Ecto neural progenitor cell (in vitro differentiated cells): ENCODE measurements at places on chromosomes 1 and 21.

- no peak for DNase-seq
These were observed 5.4 kb upstream of the IGSF8 start for GRCh38 chr1:160103658-160104408.

GRCh38 chr1:71462247-71462646 lies 381.4 kb upstream of the ZRANB2 start:
- no peak for DNase-seq

- no peak for DNase-seq
These were observed 25.1 kb downstream of the RRP1 start for GRCh38 chr21:43814215-43815106.

DNA sequence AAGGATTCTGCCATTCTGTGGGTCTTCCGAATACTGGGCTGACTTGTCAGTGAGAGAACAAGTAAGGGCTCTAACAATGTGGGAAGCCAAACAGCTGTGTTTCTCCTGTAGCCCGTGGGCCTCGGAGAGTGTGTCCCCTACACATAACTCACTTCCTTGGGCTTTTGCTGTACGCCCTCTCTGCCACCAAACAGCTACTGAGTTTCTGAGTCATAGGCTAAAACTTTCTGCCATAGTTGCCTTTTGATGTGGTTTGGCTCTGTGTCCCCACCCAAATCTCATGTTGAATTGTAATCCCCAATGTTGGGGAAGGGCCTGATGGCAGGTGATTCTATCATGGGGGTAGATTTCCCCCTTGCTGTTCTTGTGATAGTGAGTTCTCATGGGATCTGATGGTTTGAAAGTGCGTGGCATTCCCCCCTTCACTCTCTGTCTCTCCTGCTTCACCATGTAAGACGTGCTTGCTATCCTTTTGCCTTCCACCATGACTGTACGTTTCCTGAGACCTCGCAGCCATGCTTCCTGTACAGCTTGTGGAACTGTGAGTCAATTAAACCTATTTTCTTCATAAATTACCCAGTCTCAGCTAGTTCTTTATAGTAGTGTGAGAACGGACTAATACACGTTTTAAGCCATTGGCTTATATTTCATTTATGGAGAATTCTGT lies 194.8 kb upstream of the HMCN1 start:
- DNase-seq, result no peak

DNA sequence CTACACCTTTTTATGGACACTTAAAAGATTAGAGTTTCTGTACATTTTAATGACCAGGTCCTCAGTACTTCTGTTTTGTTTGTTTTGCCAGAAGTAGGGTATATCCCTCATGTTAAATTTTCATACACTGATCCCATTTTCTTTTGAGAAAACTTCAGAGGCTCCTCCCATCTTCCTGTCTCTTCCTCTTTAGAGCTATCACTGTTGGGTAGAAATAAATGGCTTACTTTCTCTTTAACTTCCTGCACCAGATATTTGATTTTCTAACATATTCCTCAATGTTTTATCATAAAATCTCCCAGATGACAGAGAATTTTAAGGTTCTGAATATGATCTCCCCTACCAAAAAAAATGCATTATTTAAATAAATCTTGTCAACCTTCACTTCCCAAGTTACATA lies 23.4 kb downstream of the VAV3 start:
- no peak for DNase-seq

DNA sequence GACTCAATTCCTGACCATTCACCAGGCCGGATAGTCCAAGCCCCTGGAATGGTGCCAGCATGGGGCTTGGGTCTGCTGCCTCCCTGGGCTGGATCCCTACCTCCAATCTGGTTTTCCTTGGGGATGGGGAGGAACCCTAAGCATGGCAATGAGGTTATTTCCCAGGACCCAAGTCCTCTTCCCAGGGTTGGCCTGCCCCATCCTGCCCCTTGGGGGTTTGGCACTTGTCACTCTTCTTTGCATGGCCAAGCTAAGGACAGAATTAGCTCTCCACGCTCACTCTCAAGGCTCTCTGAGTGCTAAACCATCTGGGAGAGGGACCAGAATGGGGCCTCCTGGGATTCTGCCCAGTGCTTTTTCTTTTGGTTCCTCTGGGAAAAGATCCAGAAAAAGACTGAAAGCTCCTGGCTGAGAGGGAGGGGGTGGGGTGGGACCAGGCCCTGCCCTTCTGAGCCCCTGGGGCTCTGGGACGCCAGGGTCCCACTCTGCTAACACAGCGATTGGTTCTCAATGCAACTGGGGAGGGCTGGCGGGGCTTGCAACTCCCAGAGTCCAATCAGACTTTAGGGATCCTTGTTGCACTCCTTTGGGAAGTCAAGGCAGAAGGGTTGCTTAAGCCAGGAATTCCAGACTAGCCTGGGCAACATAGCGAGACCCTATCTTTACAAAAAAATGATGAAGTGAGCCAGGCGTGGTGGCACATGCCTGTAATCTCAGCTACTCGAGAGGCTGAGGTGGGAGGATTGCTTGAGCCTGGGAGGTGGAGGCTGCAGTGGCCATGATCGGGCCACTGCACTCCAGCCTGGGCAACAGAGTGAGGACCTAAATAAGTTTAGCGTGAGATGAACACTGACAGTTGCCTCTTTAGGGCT lies 52.7 kb downstream of the DHRS3 start:
- DNase-seq, result no peak

DNA sequence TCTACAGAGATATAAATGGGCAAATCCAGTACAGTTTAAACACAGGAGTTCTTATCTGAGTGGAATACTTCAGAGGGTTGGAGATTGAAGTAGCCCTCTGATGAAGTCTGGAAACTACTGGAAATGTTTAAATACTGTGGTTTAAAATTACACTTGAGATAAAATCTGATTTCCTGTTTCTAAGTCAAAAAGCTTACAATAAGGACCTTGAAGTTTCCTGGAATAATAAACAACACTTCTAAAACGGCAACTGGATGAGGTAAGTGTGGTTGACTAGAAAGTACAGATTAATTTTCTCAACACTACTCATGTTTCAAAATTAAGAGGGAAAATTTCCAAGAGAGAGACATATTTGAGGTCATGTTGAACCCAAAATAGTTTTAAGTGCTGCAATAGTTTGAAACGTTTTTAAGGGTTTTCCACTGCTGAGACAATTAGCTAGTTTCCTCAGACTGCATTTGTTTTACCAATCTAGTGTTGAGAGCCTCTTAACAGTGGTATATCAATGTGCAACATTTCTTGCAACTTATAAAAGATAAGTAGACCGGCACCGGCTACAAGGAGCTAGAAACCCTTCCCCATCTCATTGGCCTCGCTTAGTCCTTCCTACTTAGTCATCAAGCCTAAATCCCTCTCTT lies 27.4 kb downstream of the KCNA3 start:
- no peak for DNase-seq

DNA sequence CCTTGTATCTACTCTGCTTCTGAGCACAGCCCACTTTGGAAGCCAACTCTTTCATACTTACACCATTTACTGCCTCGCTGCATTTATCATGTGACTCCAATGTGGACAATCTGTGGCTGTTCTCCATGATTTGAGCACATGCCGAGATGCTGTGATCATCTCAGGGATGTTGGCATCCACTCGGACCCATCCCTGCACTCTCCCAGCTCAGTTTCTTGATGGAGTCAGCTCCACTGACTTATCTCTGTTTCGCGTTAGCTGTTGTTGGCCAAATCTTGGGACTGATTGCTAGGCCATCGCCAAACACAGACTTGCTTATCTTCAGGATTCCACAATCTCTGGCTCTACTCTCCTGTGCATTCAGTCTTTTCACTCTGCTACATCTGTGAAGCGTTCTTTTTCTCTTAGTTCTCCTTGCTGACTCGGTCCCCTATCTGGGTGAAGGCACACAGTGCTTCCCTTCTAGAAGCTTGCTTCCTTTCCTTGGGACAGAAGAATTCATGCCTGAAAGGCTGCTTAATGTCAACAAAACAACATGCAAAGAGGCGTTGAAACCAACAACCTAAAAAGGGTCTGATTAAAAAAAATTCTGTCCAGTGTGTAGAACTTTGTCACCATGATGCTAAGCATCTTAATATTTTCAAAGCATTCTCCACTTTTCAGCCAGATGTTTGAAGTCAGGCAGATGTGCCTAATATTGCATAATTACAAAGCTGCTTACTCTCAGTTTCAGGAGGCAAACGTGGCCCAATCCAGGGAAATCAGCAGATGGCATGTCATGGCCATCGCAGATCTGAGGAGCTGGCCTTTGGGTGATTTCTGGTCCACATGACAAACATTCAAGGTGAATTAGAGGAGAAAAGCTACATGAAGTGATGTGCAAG lies 120.7 kb downstream of the NGF start:
- no peak for DNase-seq

DNA sequence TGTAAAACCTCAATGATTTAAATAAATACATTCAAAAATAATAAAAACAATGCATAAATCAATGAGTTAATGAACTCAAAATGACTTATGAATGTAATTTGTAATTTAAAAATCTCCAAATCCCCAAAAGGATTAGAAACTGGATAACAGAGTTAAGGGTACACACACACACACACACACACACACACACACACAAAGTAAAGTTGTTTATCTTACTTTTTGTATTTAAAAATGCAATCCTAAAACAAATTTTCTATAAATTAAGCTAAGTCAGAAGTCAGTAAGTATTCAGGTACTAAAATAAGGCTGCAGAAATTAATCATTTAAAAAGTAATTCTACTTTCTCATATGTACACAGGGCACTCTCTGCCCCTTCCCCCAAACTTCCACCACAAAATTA lies 1.8 kb downstream of the LRIF1 start:
- DNase-seq, result no peak

DNA sequence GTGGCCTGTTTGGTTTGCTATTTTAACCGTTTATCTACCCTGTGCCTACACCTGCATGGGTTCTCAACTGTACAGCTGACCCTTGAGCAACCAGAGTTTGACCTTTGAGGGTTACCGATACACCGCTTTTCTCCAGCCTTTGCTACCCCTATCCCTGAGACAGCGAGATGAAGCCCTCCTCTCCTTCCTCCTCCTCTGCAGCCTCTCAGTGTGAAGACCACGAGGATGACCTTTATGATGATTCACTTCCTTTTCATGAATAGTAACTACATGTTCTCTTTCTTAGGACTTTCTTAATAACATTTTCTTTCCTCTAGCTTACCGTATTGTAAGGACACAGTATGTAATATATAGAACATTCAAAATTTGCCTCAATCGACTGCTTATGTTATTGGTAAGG lies 14.5 kb upstream of the RNF187 start:
- DNase-seq, result no peak

DNA sequence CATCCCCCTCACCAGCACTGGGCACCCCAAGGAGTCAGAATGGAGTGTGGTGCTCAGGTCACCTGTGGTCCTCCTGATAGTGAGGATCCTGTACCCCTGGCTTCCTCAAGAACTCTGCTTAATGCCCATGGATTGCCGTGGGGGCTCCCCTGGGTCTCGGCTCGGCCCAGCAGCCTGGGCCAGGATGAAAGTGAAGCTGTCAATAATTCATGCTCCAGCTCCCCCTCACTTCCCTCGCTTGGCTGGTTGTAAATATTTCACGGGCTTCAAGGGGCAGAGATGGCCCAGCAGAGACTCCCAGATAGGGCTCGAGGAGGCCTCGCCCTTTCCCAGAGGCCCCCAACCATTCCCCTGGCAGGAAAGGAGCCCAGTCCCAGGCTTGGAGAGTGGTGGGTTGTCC lies 42.6 kb upstream of the KCNA10 start:
- no peak for DNase-seq

- DNase-seq, result no peak
These were observed 14.4 kb downstream of the CNN3 start for GRCh38 chr1:94912263-94913184.

DNA sequence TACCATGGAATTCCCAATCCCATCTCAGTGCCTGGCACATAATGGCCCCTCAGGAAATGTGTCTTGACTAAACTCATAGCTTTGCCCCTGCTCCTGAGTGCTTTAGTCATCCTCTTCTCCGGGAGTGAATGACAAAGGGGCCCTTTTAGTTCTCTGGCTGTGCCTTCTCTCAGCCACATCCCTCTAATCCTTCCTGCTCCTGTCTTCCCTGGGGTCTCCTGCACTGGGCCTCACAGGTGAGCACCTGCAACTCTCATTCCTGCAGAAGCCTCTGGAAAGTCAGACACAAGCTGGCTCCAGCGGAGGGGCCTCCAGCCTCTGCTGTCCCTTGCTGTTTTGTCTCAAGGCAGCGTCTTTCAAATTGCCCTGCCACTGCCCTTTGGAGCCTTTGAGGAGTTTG lies 14.0 kb upstream of the ETV3L start:
- DNase-seq, result peak; percentile 47

GRCh38 chr1:107523736-107524135 lies 382.9 kb downstream of the NTNG1 start:
- DNase-seq, result no peak

GRCh38 chr1:43034195-43034658 lies 75.6 kb upstream of the SLC2A1 start:
- no peak for DNase-seq

GRCh38 chr1:212440419-212440818 lies 7.7 kb downstream of the NENF start:
- DNase-seq, result no peak

GRCh38 chr1:241470908-241471590 lies 48.5 kb downstream of the FH start:
- DNase-seq, result no peak

GRCh38 chr1:90210633-90211491 lies 216.0 kb downstream of the ZNF326 start:
- DNase-seq, result no peak

DNA sequence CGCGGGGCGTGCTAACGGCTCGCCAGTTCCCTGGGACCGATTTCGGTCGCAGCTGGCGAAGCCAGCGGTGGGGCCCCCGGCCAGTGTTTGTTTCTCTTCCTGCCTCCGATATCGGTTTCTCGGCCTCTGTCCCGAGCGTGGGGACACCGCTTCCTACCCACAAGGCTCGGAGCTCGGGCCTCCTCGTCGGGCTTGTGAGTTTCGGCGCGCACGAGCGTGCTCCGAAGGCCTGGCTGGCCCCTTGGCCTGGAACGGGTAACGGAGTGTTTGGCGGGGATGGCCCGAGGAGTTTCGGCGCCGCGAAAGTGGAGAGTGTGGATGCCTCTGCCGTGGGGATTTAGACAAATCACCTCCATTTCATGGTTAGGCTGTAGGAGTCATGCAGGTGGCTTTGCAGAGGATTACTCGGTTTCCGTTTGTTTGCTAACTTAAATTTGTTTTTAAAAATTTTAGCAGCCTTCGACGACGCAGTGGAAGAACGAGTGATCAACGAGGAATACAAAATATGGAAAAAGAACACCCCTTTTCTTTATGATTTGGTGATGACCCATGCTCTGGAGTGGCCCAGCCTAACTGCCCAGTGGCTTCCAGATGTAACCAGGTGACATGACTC lies 559 bp downstream of the RBBP4 start:
- DNase-seq, result no peak

GRCh38 chr21:38807441-38807871 lies 1.7 kb downstream of the ETS2 start:
- no peak for DNase-seq

DNA sequence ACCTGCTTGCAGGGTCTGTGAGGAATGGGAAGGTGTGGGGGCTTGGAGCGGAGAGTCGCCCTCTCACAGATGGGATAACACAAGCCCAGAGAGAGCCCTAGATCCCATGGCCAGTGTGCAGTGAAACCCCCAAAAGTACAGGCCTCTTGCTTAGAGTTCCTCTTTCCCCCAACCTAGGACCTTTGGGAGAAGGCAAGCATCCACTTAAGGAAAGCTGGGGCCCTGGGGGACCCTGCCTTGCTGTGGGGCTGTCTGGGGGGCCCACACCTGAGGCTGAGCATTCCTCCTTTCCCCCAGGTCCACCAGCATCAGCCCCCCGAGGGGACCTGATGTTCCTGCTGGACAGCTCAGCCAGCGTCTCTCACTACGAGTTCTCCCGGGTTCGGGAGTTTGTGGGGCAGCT lies 1.1 kb downstream of the VWA1 start:
- DNase-seq, result no peak

- DNase-seq, result no peak
These were observed 202.9 kb downstream of the HHAT start for GRCh38 chr1:210531475-210532222.
